ENCODE measurements at places on chromosomes 6 and 20.

DNA sequence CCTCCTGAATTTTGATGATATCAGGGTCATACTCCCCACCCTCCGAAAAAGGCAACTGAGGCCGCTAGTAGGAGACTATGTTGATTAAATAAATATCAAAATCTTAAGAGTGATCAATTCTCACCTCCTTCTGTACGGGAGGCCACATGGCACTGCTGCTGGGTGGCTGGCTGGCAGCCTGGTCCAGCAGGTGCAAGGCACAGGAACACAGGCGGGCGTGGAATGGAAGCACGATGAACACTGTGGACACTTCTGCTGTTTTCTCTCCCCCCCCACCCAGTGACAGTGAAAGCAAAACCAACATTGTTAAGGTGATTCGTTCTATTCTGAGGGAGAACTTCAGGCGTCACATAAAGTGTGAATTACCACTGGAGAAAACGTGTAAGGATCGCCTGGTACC is 9.7 kb upstream of the CLDN20 start:
- no peak for DNase-seq

- no peak for DNase-seq
These were observed 3.2 kb upstream of the DYNLRB1 start for GRCh38 chr20:34512955-34513419.

GRCh38 chr6:12404651-12405050 is 114.5 kb downstream of the EDN1 start:
- no peak for DNase-seq

GRCh38 chr6:76876922-76877553 is 586.3 kb downstream of the HTR1B start:
- no peak for DNase-seq

GRCh38 chr20:4836935-4837334 is 115.2 kb downstream of the PRND start:
- DNase-seq = no peak

GRCh38 chr6:21604081-21604480 is 10.5 kb downstream of the SOX4 start:
- no peak for DNase-seq

GRCh38 chr6:7787137-7787608 is 61.3 kb downstream of the BMP6 start:
- DNase-seq = no peak

DNA sequence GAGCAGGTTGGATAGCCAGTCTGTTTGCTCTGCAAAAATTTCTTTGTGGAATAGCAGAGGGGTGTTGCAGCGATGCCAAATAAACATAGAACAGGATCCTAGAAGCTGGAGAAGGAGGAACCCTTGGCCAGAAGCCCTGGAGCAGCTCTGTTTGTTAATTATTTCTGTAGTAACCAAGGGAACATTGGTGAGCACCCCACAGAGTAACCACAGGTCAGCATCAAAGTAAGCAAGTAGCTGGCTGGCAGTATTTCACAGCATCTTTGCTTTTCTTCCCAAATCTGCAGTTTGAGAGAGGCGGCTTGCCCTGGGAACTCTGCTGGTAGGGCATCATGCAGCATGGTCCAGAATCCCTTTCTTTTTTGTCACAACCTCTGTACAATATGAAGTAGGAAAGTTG is 12.7 kb upstream of the APMAP start:
- DNase-seq = no peak

DNA sequence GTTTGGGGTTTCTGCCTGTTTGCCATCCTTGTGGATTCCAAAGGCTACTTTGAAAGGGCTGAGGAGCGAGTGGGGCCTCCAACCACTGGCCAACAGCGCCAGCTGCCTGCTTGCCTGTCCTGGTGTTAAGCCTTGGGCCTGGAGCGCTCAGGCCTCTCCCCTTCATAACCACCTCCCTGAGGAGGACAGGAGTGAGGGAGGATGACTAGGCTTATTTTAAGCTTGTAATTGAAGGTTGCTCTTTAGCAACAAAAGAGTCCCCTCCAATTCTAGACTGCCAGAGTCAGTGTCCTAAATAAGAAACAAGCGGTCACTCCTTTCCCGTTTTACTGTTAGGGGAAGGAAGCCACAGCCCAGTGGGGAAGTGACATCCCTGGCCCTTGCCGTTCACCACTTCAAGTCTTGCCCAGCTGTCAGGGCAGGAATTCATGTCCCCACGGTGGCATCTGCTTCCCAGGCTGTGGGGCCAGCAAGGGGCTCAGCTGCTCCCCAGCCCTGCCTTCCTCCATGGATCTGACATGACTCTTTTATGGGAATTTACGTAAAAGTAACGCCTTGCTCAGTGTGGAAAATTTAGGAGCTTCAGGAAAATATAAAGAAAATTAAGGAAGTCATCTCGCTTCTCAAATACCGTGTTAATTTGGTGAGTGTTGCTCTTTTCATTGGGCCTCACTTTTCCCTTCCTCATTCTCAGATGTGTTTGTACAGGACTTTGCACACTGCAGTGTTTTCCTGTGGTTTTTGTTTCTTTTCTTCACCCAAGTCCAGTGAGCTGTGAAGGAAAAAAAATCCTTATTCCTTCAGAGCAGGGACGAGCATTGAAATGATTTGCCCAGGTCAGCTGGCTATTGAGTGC is 57.8 kb downstream of the SSR1 start:
- DNase-seq = no peak

Measured in activated CD4-positive, alpha-beta T cell treated with anti-CD3 and anti-CD28 coated beads, Interleukin-2, amount 50 U/mL, for 48 hours (primary cell).